ENCODE measurements at places on chromosomes 13 and 19. TPM values are rescaled to one million over a fixed set of nuclear protein-coding genes. Genes with fewer than 3 reads are reported as not detected.

The NFIX gene
- total RNA-seq, result 43.3 TPM

GRCh38 chr19:14686411-14686810 lies 3.4 kb upstream of the ZNF333 start:
- H3K36me3 ChIP-seq, result no peaks in the 10 kb centered on the region
- DNase-seq, result peak; percentile 62
- H3K4me3 ChIP-seq, result no peak overlapping the region
- no peak overlapping the region for H3K27ac ChIP-seq
- H3K27me3 ChIP-seq, result peaks cover 14% of the 10 kb centered on the region

The THSD1 gene
- 1.0 TPM for total RNA-seq

GRCh38 chr13:23427881-23428528 lies 5.5 kb downstream of the SACS start:
- H3K4me1 ChIP-seq, result peaks cover 20% of the 10 kb centered on the region
- peak; percentile 2 for DNase-seq
- H3K27ac ChIP-seq, result peak overlapping the region; percentile 83
- no peaks in the 10 kb centered on the region for H3K27me3 ChIP-seq
- H3K4me3 ChIP-seq, result peak overlapping the region; percentile 23

- peaks cover 9% of the 10 kb centered on the region for H3K4me1 ChIP-seq
- no peak overlapping the region for H3K27ac ChIP-seq
- no peak overlapping the region for H3K4me3 ChIP-seq
Measured at GRCh38 chr13:60790620-60791019, 393.6 kb downstream of the TDRD3 start.

DNA sequence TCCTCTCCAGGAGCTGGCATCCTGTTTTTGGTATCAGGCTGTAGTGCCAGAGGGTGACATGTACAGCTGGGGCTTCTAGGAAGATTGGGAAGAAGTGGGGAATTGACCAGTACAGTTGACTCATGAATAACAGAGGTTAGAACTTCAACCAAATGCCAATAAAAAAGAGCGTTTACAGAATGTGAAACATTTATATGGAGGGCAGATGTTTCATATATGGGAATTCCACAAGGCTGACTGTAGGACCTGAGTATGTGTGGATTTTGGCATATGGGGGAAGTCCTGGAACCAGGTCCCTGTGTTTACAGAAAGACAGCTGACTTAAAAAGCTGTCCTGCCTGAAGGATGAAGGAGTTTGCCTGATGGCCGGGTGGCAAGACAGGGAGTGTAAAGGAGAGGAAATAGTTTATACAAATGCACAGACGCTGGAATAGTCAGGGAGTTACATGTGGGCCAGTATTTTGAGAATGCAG lies 5.2 kb downstream of the CHAMP1 start:
- H3K4me1 ChIP-seq, result peaks cover 26% of the 10 kb centered on the region
- H3K27ac ChIP-seq, result no peak overlapping the region
- no peaks in the 10 kb centered on the region for H3K27me3 ChIP-seq
- DNase-seq, result peak; percentile 66

All from PC-3 (cell line).